ENCODE measurements at places on chromosomes 2 and 18. TPM values are rescaled to one million over a fixed set of nuclear protein-coding genes. Genes with fewer than 3 reads are reported as not detected.

The VIT gene
- not detected for total RNA-seq

The PJVK gene
- 2.4 TPM for total RNA-seq

- no peaks in the 10 kb centered on the region for H3K4me1 ChIP-seq
- H3K27me3 ChIP-seq = no peaks in the 10 kb centered on the region
- DNase-seq = no peak
- no peak overlapping the region for H3K4me3 ChIP-seq
- no peak overlapping the region for H3K27ac ChIP-seq
Observed at GRCh38 chr2:68436270-68436669, 30.8 kb downstream of the FBXO48 start.

GRCh38 chr2:112147382-112148168 is 9.4 kb downstream of the FBLN7 start:
- H3K27me3 ChIP-seq = no peaks in the 10 kb centered on the region
- DNase-seq = peak; percentile 39
- no peak overlapping the region for H3K4me3 ChIP-seq
- H3K36me3 ChIP-seq = no peaks in the 10 kb centered on the region

GRCh38 chr2:201964631-201965206 is 68.9 kb upstream of the FZD7 start:
- no peaks in the 10 kb centered on the region for H3K4me1 ChIP-seq
- H3K27ac ChIP-seq = no peak overlapping the region
- H3K27me3 ChIP-seq = no peaks in the 10 kb centered on the region
- DNase-seq = no peak
- no peak overlapping the region for H3K4me3 ChIP-seq

GRCh38 chr2:35168351-35168750 is 1187.2 kb upstream of the CRIM1 start:
- DNase-seq = no peak
- H3K4me1 ChIP-seq = no peaks in the 10 kb centered on the region
- H3K27ac ChIP-seq = no peak overlapping the region
- H3K36me3 ChIP-seq = no peaks in the 10 kb centered on the region
- no peak overlapping the region for H3K4me3 ChIP-seq
- H3K27me3 ChIP-seq = no peaks in the 10 kb centered on the region

DNA sequence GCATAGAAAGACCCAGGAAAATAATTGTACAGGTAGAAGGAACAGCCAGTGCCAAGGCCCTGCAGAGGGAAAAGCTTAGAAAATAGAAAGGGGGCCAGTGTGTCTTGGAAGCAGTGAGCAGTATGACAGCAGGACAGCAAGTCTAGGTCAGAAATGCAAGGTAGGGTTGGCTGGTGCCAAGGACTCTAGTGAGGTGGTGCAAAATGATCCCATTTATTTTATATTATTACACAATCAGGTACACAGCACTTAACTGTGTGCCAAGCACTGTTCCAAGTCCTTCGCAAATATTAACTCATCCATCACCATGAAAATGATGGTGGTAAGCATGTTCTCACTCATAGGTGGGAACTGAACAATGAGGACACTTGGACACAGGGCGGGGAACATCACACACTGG is 100.0 kb downstream of the AQP4 start:
- H3K27me3 ChIP-seq = no peaks in the 10 kb centered on the region
- DNase-seq = no peak
- no peaks in the 10 kb centered on the region for H3K4me1 ChIP-seq
- H3K36me3 ChIP-seq = no peaks in the 10 kb centered on the region
- no peak overlapping the region for H3K4me3 ChIP-seq

Measured in H1 (cell line).